ENCODE measurements at places on chromosomes 12 and 14.

- no peak for DNase-seq
Measured at GRCh38 chr14:73146111-73146510, 9.8 kb downstream of the PSEN1 start.

- DNase-seq = peak; percentile 81
Measured at GRCh38 chr12:57213058-57213715, 3.4 kb upstream of the NXPH4 start.

- DNase-seq = no peak
Measured at GRCh38 chr14:76257842-76258397, 106.2 kb downstream of the GPATCH2L start.

- DNase-seq = no peak
Measured at GRCh38 chr12:131461096-131461495, 249.8 kb upstream of the SFSWAP start.

DNA sequence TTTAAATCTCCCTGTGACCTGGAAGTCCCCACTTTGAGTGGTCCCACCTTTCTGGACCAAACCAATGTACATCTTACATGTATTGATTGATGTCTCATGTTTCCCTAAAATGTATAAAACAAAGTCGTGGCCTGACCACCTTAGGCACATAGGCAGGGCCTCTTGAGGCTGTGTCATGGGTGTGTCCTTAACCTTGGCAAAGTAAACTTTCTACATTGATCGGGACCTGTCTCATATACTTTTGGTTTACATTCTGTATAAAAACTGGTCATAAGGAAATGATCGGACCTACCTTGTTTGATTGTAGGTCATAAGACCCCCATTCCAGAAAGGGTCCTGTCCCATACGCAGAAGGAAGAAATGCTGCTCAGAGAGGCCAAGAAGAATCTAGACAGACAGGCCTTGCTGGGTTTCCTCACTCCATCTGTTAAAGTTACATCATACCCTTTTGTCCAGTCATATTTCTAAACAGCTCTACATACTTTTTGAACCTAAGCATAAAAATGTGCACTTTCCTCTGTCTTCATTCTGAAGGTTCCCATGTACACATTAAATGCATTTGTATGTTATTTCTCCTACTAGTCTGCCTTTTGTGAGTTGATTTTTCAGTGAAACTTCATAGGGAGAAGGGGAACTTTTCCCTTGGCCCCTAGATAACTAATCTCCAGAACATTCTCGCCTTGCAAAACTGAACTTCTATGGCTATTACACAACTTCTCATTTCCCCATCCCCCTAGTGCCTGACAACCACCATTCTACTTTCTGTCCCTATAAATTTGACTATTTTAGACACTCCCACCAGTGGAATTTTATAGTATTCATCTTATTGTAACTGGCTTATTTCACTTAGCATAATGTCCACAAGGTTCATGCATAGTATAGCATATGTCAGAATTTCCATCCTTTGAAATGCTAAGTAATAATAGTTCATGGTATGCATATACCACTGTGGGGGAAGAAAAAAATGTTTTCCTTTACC, 30.2 kb upstream of the CPM start:
- no peak for DNase-seq

DNA sequence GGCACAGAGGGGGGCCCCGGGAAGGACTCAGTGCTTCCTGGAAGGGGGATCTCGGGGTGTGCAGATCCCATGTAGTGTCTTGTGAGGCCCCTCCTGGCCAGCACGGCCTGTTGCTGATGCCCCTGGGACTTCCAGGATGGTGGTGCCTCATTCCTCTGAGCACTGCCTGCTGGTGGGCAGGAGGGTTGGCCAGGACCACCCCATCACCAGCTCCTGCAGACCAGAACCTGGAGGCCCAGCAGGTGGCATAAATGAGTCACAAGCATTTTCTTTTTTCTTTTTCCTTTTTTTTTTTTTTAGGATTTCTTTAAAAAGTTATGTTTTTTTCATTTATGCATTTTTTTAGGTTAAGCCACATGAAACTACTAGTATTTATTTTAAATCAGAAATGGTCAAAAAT, 8.0 kb downstream of the MMP17 start:
- no peak for DNase-seq

DNA sequence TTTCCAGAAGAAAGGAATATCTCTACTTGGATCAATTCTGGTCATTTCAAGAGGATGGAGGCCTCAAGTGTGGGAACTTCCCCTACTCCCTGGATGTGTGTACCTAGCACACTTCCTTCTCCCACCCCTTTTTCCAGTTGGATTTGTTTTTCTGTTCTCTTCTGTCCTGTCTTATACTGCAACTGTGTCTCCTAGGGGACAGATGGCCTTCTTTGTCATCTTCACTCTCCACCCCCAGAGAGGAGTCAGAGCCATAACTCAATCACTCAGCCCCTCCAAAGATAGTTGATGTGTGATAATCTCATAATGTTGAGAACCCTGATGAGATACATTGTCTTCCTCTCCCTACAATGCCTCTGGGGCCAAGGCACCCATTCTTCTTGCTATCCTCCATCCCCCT, 2.1 kb upstream of the DTX3 start:
- DNase-seq = no peak

DNA sequence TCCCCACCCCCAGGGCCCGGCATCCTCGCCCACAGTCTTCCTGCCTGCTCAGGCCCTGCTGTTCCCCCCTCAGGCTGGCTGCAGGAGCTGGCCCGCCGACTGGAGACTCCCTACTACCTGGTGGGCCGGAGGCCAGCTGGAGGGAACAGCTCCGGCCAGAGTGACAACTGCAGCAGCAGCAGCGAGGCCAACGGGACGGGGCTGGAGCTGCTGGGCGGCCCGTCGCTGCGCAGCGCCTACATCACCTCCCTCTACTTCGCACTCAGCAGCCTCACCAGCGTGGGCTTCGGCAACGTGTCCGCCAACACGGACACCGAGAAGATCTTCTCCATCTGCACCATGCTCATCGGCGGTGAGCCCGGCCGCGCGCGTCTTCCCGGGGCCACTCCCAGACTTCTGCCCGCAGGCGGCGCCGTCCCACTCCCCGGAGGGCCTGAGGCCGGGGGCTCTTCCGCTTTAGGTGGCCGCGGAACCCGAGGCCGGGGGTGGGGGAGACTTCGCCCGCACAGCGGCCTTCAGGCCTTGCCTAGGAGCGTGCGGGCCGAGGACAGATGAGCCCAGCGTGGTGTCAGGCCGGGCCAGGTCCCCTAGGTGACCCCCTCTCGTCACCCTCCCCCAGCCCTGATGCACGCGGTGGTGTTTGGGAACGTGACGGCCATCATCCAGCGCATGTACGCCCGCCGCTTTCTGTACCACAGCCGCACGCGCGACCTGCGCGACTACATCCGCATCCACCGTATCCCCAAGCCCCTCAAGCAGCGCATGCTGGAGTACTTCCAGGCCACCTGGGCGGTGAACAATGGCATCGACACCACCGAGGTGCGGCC, 10.2 kb downstream of the KCNH3 start:
- DNase-seq = peak; percentile 89

GRCh38 chr12:94405413-94406116, 54.1 kb downstream of the CEP83 start:
- no peak for DNase-seq

- no peak for DNase-seq
Measured at GRCh38 chr14:77612011-77612620, 4.3 kb downstream of the SPTLC2 start.

DNA sequence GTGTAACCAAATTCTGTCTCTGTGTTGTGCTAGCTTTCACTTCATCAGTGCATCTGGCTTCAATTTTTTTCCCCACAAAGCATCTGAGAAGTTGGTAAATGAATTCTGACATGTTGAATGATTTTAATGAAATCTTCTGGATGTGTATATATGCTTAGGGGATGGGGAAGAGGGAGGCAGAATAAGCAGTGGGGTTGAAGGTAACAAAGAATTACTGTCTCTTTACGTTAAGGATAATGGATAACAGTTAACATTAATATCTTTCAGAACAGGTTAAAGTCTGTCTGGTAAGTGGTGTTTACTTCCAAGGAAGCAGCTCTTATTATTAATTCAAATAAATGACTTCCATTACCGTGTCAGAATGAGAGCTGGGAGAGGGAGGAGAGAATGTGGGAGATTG, 261.7 kb downstream of the ERC1 start:
- DNase-seq = no peak

- peak; percentile 12 for DNase-seq
Measured at GRCh38 chr12:75672200-75672599, 160.8 kb upstream of the KRR1 start.

GRCh38 chr12:103561174-103561573, 25.9 kb upstream of the STAB2 start:
- no peak for DNase-seq

- DNase-seq = no peak
Measured at GRCh38 chr12:14387219-14387871, 21.9 kb downstream of the ATF7IP start.

DNA sequence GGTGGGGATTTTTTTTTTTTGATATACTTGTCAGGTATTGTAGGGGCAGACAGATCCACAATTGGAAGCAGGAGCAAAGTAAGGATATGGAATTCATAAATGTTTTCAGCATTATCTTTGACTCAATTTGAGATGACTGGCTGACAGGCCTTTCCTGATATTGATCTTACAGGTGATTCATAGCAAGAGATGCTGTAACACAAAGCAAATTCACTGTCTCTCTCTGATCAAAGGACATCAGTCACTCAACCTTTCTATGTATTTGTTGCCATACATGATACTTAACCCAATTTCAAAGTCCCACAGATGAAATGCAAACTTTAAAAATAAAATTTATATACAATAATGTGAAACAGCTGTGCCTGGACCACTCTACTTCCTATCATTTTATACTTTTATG, 1506.9 kb downstream of the AACS start:
- DNase-seq = no peak

GRCh38 chr12:1779783-1780182, 40.6 kb upstream of the LRTM2 start:
- DNase-seq = no peak

- DNase-seq = no peak
Measured at GRCh38 chr14:64604001-64604400, 54.2 kb downstream of the PPP1R36 start.

DNA sequence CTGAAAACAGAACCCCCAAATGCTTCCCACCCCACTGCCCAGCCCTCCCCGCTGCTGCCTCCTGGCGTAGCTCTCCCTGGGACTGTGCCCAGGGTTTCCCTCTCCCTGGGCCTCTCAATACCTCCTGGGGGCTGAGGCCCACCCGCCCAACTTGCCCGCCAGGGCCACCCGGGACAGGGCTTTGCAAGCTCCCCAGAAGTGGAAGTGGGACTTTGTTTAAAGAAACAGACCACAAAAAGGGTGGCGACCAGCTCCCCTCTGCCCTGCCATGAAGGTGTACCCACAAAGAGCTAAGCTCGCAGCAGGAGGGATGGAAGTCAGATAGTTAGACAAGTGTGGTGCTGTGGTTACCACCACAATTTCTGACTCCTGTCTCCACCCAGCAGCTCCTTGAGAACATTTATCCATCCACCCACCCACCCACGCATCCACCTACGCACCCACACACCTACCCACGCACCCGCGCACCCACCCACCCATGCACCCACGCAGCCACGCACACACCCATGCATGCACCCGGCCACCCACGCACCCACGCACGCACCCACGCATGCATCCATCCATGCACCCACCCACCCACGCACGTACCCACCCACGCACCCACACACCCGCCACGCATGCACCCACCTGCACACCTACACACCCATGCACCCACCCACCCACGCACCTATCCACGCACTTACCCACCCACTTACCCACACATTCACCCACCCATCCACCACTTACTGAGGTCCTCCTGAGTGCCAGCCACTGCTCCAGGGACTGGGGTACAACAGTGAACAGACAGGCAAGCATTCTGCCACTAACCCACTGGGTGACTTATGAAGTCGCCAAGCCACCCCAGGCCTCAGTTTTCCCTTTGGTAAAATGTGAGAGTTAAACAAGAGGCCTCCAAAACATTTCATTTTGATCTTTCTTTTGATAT, 127.3 kb downstream of the SCARB1 start:
- no peak for DNase-seq

DNA sequence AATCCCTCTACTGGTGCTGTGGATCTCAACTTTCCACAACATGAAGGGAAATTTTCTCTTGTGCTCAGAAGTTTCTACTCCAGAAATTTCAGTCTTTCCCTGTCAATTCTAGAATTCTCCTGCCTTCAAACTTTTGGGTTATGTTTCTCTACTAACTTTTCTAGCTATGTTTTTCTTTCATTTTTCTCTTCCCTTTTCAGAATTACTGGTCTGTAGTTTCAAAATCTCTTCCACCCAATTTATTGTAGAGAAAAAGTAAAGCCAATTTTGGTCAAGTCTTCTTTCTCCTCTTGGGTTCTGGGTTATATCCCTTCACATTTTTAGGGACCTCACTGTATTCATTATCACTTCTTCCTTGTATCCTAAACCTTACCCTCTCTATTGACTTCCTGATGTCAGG, 18.9 kb downstream of the CNTN1 start:
- no peak for DNase-seq

DNA sequence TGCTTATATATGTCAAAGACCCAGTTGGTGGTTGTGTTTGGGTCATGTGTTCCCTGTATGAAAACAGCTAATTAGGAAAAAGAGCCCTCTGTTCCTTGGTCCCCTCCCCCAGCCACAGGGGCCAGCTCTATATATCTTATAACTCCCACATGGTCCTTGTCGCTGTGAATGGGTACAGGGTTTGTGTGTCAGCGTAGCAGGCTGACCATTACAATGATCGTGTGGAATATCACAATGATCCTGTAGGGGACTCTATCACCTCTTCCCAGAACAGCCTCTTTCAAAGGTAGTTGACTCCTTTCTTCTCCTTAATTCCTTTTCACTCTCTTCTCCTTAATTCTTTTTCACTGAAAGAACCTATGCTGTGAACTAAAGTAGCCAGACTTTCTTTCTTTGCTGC, 51.6 kb upstream of the RIC8B start:
- no peak for DNase-seq

- DNase-seq = no peak
Measured at GRCh38 chr12:13135371-13136178, 32.1 kb upstream of the GSG1 start.

GRCh38 chr14:36233217-36233616, 56.7 kb upstream of the PTCSC3 start:
- DNase-seq = no peak

- DNase-seq = no peak
Measured at GRCh38 chr12:80946591-80946990, 8.9 kb upstream of the LIN7A start.

- DNase-seq = no peak
Measured at GRCh38 chr12:117038023-117038680, 61.1 kb downstream of the TESC start.

DNA sequence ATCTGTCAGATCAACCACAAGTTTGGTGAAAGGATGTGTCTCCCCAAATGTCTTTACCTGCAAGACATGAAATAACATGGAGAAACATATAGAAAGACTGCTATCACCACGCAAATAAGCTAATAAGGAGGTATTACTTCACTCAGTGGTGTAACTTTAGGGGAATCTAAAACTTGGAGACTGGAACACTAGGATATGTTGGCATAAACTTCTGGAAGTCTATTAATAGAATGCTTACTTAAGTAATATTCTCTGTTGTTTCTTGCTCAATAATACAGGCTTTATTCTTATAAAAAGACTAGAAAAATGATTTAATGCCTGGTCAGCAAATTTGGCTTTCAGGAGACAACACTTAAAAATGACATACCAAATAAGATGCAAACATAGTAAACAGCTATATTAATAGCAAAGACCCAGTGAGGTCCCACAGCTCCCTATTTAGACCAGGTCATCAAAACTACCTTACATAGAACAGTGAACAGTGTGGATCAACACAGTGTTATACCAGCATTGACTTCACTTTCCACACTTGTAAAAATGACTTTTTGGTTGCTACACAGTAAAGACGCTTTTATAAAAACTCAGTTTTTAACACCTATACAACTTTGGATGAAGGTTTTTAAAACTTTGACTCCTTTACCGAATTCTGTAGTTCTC, 18.9 kb upstream of the HAL start:
- no peak for DNase-seq

Measured in NCI-H1417 (cell line).